Thymus (tissue), 14 donors: ENCODE measurements at places on chromosomes 11 and 22. TPM values are rescaled to one million over a fixed set of nuclear protein-coding genes. Genes with fewer than 3 reads are reported as not detected.

DNA sequence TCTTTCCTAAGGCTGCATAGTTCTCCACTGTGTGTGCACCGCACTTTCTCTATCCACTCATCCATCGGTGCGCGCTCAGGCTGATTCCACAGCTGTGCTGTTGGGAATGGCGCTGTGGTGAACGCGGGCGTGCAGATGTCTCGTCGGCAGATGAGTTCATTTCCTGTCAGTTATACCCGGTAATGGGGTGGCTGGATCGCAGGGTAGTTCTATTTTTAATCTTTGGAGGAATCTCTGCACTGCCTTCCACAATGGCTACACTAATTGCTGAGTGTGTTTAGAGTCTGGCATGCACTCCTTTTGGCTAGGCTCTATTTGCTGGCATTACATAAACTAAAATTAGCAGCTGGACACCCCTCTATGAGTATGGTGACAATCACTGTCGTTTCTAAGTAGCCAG, 27.9 kb upstream of the KRTAP5-7 start:
- DNase-seq, result no peak

Gene SYT12
- 0.09 TPM for total RNA-seq

DNA sequence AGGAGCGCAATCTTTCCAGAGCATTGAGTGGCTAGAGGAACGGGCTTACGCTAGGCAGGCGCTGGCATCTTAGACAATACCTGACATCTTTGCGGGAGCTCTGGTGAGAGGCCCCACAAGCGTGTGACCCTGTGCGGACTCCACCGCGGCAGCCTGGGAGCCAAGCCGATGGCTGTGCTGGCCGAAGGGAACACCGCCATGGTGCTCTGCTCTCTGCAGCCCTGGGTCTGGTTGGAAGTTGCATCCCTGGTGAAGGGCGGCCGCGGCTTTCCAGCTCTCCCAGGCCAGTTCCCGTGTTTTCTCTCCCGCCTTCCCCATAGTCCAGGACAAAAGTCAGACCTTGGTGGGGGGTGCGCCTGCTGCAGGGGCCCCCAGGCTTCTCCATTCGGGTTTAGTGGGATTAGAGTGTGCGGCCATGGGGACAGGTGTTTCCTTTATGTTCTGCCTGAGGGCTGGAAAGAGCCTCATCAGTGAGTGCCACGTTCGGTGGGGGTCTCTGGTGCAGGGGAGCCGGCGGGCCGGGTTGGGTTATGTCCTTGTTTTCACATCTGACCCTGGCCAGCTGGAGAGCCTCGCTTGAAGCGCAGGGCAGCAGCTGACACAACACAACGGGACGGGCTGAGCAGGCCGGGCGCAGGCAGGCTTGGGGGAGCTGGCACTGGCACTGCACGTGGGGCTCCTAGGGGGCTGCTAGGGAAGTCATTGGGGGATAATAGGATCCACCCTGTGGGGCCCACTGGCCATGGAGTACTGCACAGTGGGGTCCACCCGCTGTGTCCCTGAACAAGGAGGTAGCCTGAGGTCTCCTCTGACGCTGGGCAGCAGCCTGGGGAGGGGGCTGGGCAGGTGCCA, 94.8 kb downstream of the KCNQ1 start:
- DNase-seq, result no peak

- no peak for DNase-seq
These were observed 63.2 kb downstream of the PPP6R3 start for GRCh38 chr11:68523743-68524142.

DNA sequence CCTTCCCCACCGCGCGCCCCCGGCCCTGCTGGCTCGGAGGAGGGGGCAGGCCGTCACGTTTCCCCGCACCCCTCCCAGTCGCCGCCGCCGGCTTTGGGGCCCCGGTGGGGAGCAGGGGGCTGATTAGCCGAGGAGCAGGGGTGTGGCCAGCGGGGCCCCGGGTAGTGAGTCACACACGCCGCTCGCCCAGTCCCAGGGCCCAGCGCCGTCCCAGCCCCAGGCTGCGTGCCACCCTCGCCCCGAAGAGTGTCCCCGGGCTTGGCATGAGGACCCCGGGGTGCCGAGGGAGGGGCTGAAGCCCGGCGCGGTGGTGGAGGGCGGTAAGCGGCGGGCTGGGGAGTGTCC, 34.4 kb downstream of the PRDM11 start:
- DNase-seq, result no peak

DNA sequence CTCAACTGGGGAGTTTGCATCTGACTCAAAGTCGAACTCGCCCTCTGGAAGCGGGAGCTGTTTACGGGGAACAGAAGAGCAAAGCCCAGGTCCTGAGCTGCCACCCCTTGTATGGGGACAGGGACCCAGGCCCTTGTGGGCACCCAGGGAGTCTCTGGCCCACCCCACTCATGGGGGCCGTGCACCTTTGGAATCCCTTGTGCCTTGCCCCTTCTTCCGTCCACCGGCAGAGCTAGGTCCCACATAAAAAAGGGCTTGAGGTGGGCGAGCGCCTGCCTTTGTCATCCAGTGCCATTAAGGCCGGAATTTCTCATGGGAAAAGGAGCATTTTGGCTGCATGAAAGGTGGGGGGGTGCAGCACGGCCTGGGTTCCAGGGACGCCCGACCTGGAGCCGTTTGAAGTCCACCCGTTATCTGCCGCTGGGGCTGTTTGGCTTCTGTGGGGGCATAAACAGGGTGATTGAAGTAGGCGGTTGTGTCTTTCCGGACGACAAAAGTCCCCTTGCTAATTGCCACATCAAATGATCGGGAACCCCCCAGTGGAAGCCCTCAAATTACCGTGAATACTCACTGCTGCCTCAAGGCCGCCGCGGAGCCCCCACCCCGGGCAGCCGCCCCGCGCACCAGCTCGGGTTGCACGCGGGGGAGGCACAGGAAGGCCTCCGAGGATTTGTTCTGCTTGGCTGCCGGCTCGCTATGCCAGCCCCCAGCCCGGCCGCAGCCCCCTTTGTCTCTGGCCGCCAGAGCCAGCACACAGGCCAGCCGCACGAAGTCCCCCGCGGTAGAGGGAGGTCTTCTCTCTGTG, 49.0 kb upstream of the FGF3 start:
- no peak for DNase-seq

Gene BATF2
- 0.90 TPM for total RNA-seq

Gene PATZ1
- 25.2 TPM for total RNA-seq

DNA sequence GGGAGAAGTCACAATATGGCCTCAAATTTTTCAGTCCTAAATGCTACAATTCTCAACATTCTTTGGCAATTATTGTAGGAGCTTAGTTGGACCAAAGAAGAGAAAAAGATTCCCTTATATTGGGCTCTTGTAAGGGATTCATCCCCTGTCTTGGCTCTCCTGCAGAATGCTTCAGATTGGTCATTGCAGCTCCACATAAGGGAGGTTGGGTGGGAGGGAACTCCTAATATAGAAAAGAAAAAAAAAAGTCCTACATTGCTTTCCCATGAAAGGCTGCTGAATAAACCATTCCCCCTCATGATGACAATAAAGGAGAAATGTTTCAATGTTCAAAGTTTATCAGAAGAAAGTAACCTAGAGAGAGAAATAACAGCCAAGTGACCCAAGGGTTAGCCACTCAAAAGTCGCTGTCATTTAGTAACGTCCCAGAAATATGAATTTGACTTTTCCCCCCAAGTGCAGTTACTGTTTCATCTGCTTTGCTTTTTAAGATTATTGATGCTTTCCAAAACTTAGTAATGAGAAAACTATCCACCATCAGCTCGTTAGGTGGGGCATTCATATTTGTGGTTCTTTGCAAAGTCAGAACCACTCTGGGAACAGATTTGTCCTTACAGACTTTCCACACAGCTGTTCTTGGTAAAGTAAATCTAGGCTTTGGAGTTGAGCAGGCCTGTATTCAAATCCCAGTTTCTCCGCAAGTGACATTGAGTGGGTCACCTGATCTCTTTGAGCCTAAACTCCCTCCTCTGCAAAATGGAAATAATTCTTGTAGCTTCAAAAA, 5.0 kb upstream of the SLC1A2 start:
- DNase-seq, result no peak

GRCh38 chr22:45579306-45579705, 76.6 kb downstream of the FBLN1 start:
- no peak for DNase-seq

DNA sequence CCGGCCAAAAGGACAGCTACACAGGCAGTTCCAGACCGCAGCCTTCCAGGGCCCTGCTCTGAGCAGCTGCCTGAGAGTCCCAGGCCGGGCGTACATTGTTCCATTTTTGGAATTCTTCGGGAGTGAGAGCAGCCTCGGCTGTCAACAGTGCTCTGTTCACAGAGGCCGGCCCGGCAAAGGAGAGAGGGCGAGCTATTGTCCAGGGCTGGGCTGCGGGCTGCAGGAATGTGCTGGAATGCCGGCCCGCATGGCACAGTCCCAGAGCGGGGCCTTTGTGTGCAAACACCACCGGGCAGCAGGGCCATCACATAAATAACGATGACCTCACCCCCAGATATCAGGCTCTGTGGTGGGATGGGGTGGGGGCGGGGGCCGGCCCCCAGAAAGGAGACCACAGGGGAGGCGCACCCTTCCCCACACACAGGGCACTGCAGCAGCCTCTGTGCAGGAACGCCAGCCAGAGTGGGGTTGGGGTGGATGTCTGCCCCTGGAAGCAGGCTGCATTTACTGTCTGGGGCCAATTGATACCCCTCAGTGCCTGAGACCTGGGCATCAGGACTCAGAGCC, 15.8 kb downstream of the LINC01488 start:
- DNase-seq, result no peak

GRCh38 chr11:117723277-117724024, 73.6 kb downstream of the DSCAML1 start:
- DNase-seq, result no peak

GRCh38 chr11:4140067-4140636, 45.6 kb downstream of the RRM1 start:
- DNase-seq, result no peak
